Left kidney (tissue), 8 donors: ENCODE measurements at places on chromosomes 3 and 15. TPM values are rescaled to one million over a fixed set of nuclear protein-coding genes. Genes with fewer than 3 reads are reported as not detected.

HEMK1 gene
- polyA plus RNA-seq: 22.8 TPM

NPAP1 gene
- polyA plus RNA-seq: 2.1 TPM

STOML1 gene
- polyA plus RNA-seq: 10.3 TPM

ARRDC4 gene
- 30.2 TPM for polyA plus RNA-seq

BFSP2 gene
- 0.33 TPM for polyA plus RNA-seq

MKRN3 gene
- 3.8 TPM for polyA plus RNA-seq

TRPM1 gene
- polyA plus RNA-seq: 0.07 TPM

PAK6 gene
- polyA plus RNA-seq: 6.5 TPM

GHSR gene
- not detected for polyA plus RNA-seq

DNA sequence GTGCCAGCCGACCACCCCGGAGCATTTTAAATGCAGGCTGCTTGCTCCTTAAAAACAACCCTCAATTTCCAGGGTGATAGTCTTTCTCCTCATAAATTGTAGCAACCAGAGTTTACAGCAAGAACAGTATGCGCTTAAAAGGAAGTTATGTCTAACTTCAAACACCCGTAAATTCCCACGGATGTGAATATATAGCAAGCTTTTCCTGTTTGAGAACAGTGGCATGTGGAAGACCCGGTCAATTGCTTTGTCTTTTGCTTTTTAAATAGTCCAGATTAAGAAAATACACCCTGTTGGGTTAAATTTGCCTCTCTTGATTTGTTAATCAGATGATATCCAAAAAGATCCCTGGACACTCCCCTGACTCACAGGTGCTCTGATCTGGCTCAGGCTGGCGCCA lies 20.8 kb downstream of the MRPS25 start:
- DNase-seq: no peak

- no peak for DNase-seq
Observed at GRCh38 chr3:195806211-195806915, 5.4 kb downstream of the MUC4 start.

- DNase-seq: no peak
Observed at GRCh38 chr15:84001037-84001436, 234.5 kb upstream of the GOLGA6L4 start.

- DNase-seq: no peak
Observed at GRCh38 chr3:182848906-182849305, 55.6 kb downstream of the ATP11B start.

DNA sequence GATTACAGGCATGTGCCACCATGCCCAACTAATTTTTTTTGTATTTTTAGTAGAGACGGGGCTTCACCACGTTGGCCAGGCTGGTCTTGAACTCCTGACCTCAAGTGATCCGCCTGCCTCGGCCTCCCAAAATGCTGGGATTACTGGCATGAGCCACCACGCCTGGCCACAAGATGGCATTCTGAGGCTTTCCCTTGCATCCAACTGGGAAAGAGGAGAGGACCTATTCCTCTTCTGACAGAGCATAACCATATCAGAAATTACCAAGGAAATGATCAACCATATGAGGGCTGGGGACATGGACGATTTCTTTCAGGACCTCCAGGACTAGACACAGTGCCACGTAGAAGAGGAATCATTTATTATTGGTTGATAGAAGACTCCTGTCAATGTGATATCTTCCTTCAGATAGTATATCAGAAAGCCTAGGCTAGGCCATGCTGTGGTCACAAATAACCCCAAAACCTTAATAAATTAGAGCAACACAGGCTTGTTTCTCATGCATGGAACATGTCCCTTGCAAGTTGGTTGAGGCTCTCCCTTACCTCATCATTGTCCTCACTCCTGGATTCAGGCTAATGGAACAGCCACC lies 372.3 kb upstream of the IL12A start:
- no peak for DNase-seq

DNA sequence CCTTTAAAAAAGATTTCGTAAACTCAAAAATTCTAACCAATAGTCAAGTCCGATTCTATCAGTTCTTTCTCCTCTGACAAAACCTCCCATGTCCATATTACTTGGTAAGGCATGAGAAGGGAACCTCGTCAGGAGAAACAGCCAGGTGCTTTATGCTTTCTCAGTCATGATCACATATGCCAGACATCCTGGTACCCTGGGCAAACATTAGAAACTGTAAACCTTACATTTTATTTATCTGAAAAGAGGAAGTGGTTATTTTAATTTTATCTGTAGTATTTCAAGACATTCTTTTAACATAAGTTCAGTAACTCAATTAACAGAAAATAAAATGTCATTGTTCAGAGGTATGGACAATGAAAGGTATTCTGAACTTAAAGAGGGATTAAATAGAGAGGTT lies 474.8 kb upstream of the GBE1 start:
- no peak for DNase-seq

- DNase-seq: no peak
Observed at GRCh38 chr15:74225928-74226327, 10.2 kb upstream of the CCDC33 start.

DNA sequence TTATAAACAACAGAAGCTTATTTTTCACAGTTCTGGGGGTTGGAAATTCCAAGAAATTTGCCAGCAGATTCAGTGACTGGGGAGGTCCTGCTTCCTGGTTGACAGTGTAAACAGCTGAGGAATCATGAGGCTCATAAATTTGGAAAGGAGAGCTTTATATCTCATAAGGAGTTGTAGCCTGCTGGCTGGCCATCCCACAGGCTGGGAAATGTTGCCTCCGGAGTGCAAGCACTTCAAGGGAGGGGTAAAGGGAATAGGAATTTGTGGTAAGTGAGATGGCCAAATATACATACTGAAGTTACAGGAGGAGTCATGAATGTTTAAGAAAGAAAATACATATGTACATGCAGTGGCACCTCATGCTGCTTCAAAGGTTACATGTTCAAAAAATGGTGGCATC lies 217.2 kb upstream of the CBLB start:
- DNase-seq: no peak

- no peak for DNase-seq
Observed at GRCh38 chr3:126827121-126827520, 123.1 kb downstream of the CHCHD6 start.

GRCh38 chr3:152558386-152558785 lies 276.5 kb upstream of the P2RY1 start:
- DNase-seq: no peak

GRCh38 chr3:36741285-36741684 lies 23.1 kb downstream of the DCLK3 start:
- DNase-seq: no peak

- DNase-seq: no peak
Observed at GRCh38 chr3:195411836-195412235, 31.0 kb downstream of the ACAP2 start.

DNA sequence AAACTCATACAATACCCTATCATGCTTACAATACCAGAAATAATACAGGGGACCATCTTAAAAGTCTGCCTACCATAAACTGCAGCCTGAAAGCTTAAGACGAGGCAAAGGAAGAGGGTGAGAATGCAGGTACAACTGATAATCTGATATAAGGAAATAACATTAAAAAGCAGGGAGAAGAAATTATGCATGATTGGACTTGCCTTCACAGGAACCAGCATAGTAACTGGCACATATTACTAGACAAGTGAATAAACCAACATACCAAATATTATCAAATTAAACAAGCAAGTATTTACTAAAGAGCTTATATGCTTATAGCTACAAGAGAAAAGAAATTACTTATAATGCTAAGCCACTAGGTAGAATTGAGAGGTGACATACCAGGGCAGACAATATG lies 18.7 kb downstream of the ANKRD28 start:
- DNase-seq: no peak

DNA sequence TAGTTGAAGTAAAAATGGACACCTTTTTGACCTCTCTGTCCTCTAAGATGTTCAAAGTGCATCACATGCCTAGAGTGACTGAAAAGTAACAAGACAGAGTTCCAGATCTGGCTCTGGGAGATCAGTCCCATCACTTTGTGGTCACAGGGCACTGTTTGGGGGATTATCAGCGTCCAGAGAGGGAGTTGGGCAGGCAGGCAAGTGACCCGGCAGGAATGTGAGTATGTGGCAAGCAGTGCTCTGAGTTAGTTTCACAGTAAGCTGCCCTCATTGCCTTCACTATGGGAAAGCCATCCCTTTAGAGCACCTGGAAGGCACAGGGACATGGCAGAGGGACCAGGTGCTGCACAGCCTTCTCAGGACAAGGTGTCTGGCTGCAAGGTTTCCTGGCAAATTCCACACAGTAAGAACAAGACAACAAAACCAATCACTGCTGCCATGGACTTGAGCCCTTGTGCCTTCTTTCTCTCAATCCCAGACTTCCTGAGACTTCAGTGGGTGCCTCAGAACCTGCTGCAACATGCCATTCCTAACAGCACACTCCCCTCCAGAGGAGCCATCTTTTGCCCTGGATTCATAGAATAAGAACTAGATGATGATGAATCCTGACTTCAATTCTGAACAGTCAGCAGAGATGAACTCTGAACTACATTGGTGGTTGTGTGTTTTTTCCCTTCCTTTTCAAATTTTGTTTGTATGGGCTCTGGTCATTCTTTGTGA lies 55.2 kb downstream of the TIPARP start:
- DNase-seq: no peak

DNA sequence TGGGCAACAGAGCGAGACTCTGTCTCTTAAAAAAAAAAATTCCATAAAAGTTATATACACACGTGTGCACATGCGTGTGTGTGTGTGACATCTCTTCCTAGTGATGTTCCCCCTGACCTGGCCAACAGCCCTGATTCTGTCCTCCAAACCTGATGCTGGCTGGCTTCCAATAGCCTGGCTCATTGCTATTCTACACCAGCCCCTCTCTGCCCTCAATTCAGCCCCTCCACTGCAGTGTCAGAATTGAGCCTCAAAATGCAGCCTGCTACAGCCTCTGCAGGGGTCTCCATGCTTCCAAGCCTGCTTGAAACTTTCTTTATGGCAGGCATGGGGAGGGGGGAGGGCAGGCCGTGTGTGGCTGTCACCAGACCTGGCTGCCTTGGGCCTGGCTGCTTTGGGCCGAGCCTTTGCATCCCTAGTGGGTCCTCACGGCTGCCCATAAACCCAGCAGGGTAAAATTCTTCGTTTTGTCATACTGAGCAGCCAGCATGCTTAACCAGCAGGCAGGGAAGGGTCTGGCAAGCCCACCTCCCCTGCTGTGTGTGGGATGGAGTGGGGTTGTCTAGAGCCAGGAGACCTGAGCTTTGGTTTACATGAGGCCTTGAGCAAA lies 22.7 kb upstream of the DOCK3 start:
- DNase-seq: no peak
